ENCODE measurements at places on chromosomes 7 and 10. TPM values are rescaled to one million over a fixed set of nuclear protein-coding genes. Genes with fewer than 3 reads are reported as not detected.

PIP gene
- total RNA-seq, result not detected

PNLIPRP2 gene
- total RNA-seq, result not detected

EPHA1 gene
- 16.2 TPM for total RNA-seq

PDZD7 gene
- 1.2 TPM for total RNA-seq

FKBP6 gene
- total RNA-seq, result not detected

ABCA13 gene
- total RNA-seq, result 5.6 TPM

GIMAP7 gene
- total RNA-seq, result 5.7 TPM

CDH23 gene
- total RNA-seq, result 6.3 TPM

MYH16 gene
- not detected for total RNA-seq

TBRG4 gene
- 34.1 TPM for total RNA-seq

OPN1SW gene
- not detected for total RNA-seq

BPGM gene
- total RNA-seq, result 101 TPM

GPER1 gene
- 1.6 TPM for total RNA-seq
